ENCODE measurements at places on chromosomes 2 and 18.

DNA sequence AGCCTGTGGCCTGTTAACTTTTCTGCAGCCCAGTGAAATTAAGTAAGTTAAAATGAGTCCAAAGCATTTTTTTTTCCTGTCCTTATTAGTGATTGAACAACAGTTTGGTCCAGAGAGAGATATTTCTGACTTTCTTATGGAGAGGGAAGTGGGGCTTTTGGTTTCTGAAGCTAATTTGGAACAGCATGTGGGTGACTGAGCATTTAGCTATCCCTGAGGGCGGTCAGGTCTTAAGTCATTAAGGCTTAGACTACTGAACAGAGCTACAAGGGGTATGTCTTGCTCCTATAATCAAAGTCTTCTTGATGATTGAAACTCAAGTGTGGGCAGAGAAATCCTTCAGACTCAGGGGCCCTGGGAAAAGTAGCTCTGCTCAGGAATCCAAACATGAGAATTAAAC, 14.0 kb downstream of the ARHGAP25 start:
- no peak for DNase-seq

GRCh38 chr18:55743133-55743532, 155.1 kb upstream of the TCF4 start:
- DNase-seq = no peak

DNA sequence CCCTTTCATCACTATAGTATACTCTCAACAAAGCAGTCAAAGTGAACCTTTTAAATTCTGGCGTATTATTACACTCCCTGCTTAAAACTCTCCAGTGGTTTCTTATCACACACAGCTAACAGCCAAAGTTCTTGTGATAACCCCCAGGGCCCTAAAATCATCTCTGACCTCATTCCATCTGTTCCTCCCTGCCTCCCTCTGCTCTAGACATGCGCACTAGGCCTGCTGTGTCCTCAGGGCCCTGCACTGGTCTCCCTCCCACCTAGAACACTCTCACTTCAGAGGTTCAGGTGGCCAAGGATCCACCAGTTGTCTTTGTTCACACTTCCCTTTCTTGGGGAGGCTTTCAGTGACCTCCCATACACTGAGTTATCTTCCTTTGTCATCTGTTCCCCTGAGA, 603.4 kb downstream of the DSC3 start:
- DNase-seq = peak; percentile 78

GRCh38 chr2:171772373-171772772, 85.1 kb downstream of the DYNC1I2 start:
- no peak for DNase-seq

DNA sequence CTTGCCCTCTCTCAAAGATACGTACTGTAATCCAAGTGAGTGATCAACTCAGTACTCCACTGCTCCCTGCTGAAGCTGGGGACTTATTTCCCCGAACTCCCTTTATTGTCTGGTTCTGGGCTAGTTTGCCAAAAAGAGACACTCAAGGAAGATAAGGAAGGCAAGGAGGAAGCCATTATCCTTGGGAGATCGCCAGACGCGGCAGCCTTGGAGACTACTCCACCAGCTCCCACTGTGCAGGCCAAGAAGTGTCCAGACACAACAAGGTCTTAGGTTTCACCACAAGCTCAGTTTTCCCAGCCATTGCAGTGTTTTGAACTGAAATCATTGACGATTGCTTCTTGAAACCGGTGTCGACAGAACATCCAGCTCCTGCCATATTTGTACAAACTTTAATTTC, 439.6 kb upstream of the UBE2E3 start:
- no peak for DNase-seq

DNA sequence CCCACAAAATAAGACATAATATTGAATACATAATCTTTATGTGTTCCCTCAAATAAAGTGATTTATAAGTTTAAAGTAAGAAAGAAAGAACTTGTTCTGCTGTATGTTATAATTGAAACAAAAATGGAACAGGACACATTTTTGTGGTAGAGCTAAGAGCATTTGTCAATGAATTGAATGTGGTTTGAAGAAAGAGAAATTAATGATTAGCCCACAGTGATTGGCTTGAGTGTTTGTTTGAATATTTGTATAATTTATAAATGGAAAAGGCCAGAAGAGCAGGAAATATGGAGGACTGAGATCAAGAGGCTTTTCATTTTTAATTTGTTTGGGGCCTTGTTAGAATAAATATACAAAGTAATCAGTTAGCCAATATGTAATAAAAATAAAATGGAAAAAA, 395.1 kb upstream of the CDH19 start:
- DNase-seq = no peak

DNA sequence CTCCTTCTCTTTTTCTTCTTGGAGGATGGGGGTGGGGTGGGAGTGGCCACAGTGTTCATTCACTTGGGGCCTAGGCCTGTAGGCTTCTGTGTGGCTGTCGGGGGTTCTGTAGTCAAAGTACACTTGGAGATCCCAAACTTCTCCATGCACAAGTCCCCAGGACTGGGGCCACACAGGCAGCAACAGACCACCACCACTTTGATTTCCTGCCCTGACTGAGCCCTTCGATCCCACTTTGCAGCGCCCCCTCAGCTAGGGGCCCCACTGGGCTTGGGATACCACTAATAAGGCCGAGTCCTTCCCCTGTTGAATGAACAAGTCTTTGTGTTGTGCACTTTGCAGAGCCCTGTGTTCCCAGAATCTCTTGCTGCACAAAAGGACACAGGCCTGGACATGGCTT, 5.5 kb upstream of the TEX51 start:
- no peak for DNase-seq

DNA sequence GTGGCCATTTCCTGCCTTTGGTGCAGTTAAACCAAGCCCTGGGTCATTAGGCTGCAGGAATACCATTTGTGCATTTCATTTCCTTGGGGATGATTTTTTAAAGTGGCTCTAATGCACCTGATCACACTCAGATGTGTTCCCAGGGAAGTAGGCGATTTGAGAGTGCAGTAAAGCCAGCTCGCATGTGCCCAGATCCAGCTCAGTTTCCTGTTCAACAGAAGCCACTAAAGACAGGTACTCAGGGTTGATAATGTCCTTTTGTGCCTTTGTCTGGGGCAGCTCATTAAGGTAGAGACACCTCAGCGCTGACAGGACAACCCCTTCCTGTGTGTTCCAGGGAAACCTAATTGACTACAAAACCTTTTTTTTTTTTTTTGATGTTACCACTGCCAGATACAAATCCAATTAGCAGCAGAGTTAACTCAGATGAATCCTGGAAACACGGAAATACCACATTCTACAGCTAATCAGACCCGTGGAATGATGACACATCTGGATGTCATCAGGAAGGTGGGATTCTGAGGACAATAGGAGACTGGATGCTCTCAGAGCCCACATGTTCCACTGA, 15.2 kb upstream of the CHRNA1 start:
- no peak for DNase-seq

- no peak for DNase-seq
These were observed 106.9 kb upstream of the GPC1 start for GRCh38 chr2:240328526-240328925.

DNA sequence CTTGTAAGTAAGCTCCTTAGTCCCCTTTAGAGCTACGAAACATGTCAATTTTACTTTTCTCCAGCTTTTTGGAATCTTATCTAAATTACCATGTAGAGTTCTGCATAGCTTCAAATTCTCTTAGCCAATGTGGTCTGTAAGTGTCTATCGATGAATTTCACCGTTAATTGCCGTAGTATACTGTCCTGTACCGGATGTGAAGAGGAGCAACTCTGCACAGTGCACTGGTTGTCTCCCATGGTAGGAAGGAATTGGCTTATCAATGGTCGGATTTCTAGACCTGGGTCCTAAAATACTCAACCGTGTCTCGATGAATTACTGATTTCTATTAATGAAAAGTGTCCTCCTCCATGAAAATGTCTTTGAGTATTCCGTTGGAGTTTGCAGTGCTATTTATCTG, 1.9 kb downstream of the NOP58 start:
- no peak for DNase-seq

- peak; percentile 3 for DNase-seq
These were observed 81.0 kb upstream of the TMEM17 start for GRCh38 chr2:62586981-62587380.

GRCh38 chr18:50847192-50847591, 27.4 kb upstream of the MRO start:
- no peak for DNase-seq

GRCh38 chr18:9211955-9212354, 75.4 kb downstream of the ANKRD12 start:
- DNase-seq = no peak

DNA sequence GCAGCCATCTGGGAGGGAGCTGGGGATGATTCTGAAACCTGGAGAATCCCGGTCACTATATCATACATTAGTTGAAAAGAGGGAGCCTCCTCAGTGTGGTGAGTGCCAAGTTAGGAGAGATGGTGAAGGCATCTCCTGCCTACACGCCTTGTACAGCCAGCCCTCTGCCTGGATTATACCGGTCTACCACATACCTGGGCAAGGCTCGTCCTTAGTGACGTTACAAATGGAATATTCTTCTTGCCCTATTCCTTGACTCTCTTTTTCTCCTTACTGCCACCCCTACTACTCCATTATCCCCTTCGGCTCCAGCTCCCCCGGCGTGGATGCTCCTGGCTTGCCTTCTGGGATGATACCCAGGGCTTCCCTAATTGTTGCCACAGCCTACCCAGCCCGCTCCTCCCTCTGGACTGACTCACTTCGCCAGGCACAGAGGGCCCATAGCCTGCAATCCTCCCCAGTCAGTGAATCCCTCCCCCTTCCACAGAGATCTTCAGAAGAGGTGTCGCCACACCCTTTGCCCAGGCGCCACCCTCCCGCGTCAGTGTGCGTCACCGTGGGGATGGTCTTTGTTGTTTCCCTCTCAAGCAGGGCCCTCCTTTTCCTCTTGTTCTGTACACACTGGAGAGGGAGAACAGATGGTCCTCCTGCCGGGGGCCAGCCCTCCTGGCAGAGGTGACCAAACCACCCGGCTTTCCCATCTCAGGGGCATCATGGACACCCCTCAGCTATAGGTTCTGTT, 115.2 kb upstream of the EPAS1 start:
- no peak for DNase-seq

GRCh38 chr2:45843136-45843535, 191.7 kb downstream of the PRKCE start:
- DNase-seq = no peak

DNA sequence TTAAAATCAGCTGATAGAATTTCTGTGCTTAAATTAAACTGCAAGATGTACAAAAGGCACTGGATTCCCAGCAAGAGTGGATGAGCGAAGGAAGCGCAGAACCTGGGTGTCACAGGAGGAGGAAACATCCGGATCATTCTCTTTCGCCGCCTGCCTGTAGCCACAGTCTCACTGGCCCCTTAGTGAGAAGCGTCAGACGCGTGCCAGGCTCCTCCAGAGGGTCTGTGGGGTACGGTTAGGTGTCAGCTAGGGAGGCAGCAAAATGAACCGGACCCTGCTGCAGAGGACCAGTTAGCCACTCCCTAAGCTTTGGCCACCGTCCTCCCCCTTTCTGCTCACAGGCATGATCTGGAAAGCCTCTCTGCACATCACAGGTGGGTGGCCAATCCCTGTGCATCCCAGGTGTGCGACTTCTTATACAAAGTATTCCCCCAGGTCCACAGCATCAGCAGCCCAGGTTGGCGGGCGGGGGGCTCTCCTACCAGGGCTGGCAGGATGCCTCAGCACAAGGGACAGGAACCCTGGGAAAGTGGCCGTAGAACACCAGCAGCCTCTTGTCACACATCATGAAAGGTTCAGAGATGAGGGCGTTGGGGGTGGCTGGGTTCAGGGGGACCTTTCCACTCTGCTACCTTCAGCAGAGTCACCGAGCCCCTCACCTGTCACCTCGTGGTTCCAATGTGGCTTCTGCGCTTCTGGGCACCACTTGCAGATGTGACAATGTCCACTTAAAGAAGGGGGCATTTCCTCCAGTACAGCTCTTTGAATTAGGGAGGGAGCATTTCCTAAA, 61.1 kb upstream of the SLC66A3 start:
- DNase-seq = no peak

- no peak for DNase-seq
These were observed 520.8 kb downstream of the PARD3B start for GRCh38 chr2:205066081-205066480.

- DNase-seq = no peak
These were observed 21.5 kb downstream of the GPR155 start for GRCh38 chr2:174465327-174465726.

DNA sequence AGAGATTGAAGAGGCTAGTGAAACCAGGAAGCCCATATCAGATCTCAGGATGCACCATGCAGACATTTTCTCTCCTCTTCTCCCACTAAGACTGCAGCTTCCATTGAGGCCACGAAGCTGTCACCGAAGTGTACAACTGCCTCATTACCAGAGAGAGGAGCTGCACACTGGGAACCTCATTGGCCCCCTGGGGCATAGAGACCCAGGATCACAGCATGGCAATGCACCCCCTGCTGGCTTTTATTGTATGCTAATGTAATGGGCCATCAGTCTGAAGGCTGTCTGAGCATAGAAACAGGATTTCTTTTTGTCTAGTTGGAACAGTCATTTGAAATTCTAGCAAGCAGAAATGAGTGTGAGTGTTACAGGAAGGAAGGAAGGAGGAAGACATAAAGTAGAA, 861.6 kb upstream of the CELF4 start:
- no peak for DNase-seq

DNA sequence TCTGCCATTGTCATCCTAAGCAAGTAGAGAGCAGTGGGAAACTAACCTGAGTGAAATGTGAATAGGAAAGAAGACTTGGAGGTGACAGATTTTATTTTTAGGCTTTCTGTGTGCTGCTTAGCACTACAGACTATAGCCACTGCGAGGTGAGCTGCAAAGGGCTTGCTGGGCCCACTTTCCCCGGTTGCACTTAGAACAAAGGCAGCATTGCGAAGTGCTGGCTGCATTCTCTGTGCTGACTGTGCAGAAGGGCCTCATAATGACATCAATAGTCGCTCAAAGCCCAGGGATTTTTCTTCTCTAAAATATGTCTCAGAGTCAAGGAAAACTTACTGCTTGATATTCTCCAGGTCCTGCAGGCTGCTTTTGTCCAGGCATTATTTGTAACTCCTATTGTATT, 592.1 kb downstream of the TDRD15 start:
- no peak for DNase-seq

DNA sequence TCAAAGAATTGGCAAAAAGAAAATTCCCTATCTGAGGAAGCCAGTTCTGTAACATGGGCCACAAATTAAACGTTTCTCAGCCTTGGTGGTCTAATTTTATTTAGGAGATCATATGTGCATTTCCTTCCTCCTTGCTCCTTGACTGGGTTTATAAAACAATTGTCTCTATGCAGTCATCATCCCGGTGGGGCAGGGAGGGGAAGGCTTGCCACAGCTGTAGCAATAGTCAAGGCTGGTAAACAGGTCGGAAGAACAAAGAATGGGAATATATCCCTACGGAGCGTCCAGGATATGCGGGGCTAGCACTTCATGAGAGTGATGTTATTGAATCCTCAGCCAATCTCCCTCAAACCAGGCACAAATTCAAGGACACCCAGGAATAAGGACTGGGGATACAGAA, 143.8 kb downstream of the RNF152 start:
- no peak for DNase-seq

GRCh38 chr2:133573491-133574162, 5.4 kb upstream of the NCKAP5 start:
- no peak for DNase-seq

GRCh38 chr2:166768393-166769123, 119.7 kb upstream of the XIRP2 start:
- DNase-seq = no peak

All from CMK (cell line).